ENCODE measurements at places on chromosomes 2 and 18. TPM values are rescaled to one million over a fixed set of nuclear protein-coding genes. Genes with fewer than 3 reads are reported as not detected.
A peak's percentile ranks its signal among the peaks of the same experiment; 100 is the strongest.

Gene REG3A
- not detected for polyA plus RNA-seq

Gene SNORC
- polyA plus RNA-seq = 0.93 TPM

Gene THAP4
- polyA plus RNA-seq = 12.1 TPM

DNA sequence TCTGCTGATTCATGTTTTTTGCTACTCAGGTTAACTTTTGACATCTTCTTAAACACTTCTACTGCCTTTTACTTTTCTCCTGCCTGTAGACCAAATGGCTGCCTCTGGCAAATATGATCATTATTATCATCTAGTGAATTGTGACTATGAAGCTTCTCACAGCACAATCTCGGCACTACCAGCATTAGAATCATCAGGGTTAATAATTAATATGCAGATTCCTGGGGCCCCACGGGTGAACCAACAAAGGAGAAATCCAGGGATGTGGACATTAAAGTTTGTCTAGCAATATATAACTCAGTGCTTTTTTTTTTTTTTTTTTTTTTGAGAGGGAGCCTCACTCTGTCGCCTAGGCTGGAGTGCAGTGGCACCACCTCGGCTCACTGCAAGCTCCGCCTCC is 136.1 kb downstream of the SPOPL start:
- H3K4me1 ChIP-seq = no peaks in the 10 kb centered on the region
- no peak for DNase-seq
- no peaks in the 10 kb centered on the region for H3K27me3 ChIP-seq
- H3K36me3 ChIP-seq = no peaks in the 10 kb centered on the region
- no peak overlapping the region for H3K4me3 ChIP-seq
- H3K27ac ChIP-seq = no peak overlapping the region

- no peak overlapping the region for H3K4me3 ChIP-seq
- no peaks in the 10 kb centered on the region for H3K27me3 ChIP-seq
- no peak for DNase-seq
- no peaks in the 10 kb centered on the region for H3K36me3 ChIP-seq
- no peak overlapping the region for H3K27ac ChIP-seq
- peaks cover 32% of the 10 kb centered on the region for H3K4me1 ChIP-seq
Observed at GRCh38 chr2:108616751-108617161, 82.5 kb downstream of the LIMS1 start.

DNA sequence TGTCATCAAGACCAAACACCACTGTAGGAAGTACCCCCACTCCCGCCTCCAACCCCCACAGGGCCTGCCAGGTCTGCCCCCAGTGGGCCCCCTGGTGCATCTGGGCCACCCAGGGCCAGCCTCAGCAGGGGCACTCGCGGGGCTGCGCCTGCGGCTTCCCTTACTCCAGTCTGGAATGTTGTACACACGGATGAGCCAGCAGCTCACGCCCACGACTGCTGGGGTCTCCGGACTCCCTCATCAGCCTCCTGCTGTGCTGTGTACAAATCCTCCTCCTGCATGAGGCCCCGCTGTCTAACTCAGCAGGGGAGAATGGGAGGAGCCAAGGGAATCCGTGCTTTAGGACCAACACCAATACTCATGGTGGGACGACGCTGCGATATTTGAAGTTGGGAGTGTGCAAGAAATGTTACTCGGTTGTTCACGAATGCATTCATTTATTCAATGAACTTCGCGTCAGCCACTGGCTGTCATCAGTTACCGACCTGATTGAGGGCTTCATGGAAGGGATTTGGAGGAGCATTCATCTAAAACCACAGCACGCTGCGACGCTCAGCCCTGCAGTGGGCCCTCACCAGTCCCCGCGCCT is 654 bp upstream of the ASB1 start:
- H3K4me1 ChIP-seq = peaks cover 16% of the 10 kb centered on the region
- H3K27me3 ChIP-seq = no peaks in the 10 kb centered on the region
- no peaks in the 10 kb centered on the region for H3K36me3 ChIP-seq
- H3K4me3 ChIP-seq = peak overlapping the region; percentile 90
- H3K27ac ChIP-seq = peak overlapping the region; percentile 88

GRCh38 chr2:44741507-44741906 is 200.0 kb upstream of the SIX3 start:
- no peak for DNase-seq
- no peaks in the 10 kb centered on the region for H3K36me3 ChIP-seq
- no peak overlapping the region for H3K27ac ChIP-seq
- no peaks in the 10 kb centered on the region for H3K27me3 ChIP-seq

DNA sequence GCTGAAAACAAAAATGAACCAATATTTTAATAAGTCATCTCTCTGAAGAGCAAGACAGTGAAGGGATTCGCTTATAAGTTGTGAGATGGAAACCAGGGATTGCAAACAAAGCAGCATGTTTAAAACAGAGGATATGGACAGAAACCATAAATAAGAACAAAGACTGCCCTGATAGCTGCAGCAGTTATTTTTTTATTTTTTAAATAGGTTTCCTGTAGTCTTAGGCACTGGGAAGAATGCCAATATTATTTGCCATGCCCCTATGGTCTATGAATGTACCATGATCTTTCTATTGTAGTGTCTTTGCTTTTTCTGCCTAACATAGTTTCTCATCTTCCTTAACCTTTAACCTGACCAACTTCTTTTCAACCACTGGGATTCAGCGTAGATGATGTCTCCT is 1334.0 kb upstream of the NRXN1 start:
- no peak overlapping the region for H3K27ac ChIP-seq
- no peak for DNase-seq
- no peaks in the 10 kb centered on the region for H3K27me3 ChIP-seq
- H3K4me1 ChIP-seq = no peaks in the 10 kb centered on the region
- H3K4me3 ChIP-seq = no peak overlapping the region
- no peaks in the 10 kb centered on the region for H3K36me3 ChIP-seq

Data from ovary (tissue), 10 donors.